ENCODE measurements at places on chromosomes 3 and 15. TPM values are rescaled to one million over a fixed set of nuclear protein-coding genes. Genes with fewer than 3 reads are reported as not detected.

- H3K27ac ChIP-seq: no peak overlapping the region
- no peak overlapping the region for H3K4me3 ChIP-seq
- H3K36me3 ChIP-seq: peaks cover 18% of the 10 kb centered on the region
Observed at GRCh38 chr3:195093731-195094130, 177.2 kb downstream of the XXYLT1 start.

- no peaks in the 10 kb centered on the region for H3K27me3 ChIP-seq
- DNase-seq: no peak
- H3K4me1 ChIP-seq: peaks cover 30% of the 10 kb centered on the region
- no peak overlapping the region for H3K27ac ChIP-seq
- no peak overlapping the region for H3K4me3 ChIP-seq
- H3K36me3 ChIP-seq: peaks cover 5% of the 10 kb centered on the region
Observed at GRCh38 chr3:37897763-37898162, 36.1 kb downstream of the CTDSPL start.

DNA sequence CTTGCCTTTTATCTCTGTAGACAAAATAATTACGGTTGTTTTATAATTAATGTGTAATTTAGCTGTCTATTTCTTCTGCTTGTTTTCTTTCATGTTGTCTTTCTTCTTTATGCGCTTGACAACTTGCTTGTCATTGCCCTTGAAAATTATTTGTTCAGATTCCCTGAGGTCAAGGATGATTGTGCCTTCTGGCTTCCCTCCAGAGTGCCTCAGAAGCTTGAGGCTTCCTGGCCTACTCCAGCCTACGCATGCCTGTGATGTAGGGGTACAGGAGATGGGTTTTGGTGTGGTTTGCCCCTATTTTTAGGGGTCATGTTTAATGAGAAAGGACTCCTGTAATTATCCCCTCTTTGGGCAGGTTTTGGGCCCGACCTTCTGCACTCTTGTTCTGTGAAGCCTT is 231.5 kb downstream of the SV2B start:
- peaks cover 2% of the 10 kb centered on the region for H3K36me3 ChIP-seq
- peaks cover 3% of the 10 kb centered on the region for H3K27me3 ChIP-seq
- no peak for DNase-seq

DNA sequence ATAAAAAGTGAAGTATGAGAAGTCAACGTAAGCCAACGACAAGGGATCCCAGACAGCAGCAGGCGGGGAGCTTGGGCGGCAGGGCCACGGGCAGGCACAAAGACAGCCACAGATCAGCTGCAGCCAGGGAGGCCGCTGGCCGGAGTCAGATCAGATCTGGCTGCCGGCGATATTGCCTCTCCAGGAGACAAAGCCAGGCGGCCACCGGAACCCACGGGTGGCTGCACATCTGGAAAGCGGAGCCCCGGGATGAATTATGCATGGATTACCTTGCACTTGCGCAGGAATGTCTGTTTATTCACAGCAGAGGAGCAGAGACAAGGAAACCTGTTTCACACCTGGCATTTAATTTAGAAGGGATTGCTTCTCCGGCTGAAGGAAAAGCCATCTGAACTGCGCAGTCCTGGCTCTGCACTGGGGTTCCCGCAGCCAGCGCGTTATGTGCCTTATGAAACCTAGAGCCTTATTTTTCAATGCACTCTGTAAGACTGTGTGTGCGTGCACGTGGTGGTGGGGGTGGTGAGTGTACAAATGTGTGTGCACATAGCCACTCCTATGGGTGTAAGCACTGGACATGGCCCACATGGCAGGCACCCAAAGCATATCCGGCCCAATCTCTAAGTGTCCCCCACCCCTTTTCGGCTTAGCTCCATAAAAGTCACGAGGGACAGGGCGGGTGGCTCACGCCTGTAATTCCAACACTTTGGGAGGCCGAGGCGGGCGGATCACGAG is 427.8 kb upstream of the MCTP2 start:
- no peak for DNase-seq
- H3K4me3 ChIP-seq: no peak overlapping the region
- no peak overlapping the region for H3K27ac ChIP-seq
- H3K27me3 ChIP-seq: no peaks in the 10 kb centered on the region
- H3K36me3 ChIP-seq: no peaks in the 10 kb centered on the region
- H3K4me1 ChIP-seq: peaks cover 18% of the 10 kb centered on the region

GRCh38 chr15:38743147-38743546 is 178.5 kb upstream of the RASGRP1 start:
- H3K36me3 ChIP-seq: no peaks in the 10 kb centered on the region
- DNase-seq: no peak
- no peak overlapping the region for H3K4me3 ChIP-seq
- H3K4me1 ChIP-seq: no peaks in the 10 kb centered on the region
- H3K27ac ChIP-seq: no peak overlapping the region
- no peaks in the 10 kb centered on the region for H3K27me3 ChIP-seq

DNA sequence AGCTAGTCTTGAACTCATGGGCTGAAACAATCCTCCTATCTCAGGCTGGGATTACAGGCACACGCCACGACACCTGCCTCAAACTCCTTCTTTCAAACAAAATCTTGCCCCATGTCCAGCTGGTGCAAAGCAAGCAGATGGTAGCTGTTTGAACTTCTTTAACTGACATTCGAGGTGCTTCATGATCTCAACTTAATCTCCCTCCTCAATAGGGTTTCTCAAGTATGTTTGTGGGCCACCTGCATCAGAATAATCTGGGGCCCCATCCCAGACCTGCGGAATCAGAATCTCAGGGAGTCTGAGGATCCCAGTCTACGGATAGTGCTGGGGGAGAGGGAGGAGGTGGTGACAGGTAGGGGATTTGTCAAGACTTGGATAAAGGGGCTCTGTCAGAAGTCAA is 20.9 kb upstream of the TRH start:
- H3K4me1 ChIP-seq: peaks cover 16% of the 10 kb centered on the region
- no peak overlapping the region for H3K4me3 ChIP-seq
- H3K36me3 ChIP-seq: no peaks in the 10 kb centered on the region
- DNase-seq: no peak

- H3K4me1 ChIP-seq: peaks cover 10% of the 10 kb centered on the region
- H3K27ac ChIP-seq: no peak overlapping the region
- no peak overlapping the region for H3K4me3 ChIP-seq
- no peaks in the 10 kb centered on the region for H3K36me3 ChIP-seq
- no peaks in the 10 kb centered on the region for H3K27me3 ChIP-seq
- DNase-seq: no peak
Observed at GRCh38 chr3:59436164-59436958, 386.5 kb upstream of the CFAP20DC start.

GRCh38 chr15:101242160-101242998 is 9.5 kb downstream of the CHSY1 start:
- peaks cover 68% of the 10 kb centered on the region for H3K4me1 ChIP-seq
- peaks cover 4% of the 10 kb centered on the region for H3K36me3 ChIP-seq
- no peaks in the 10 kb centered on the region for H3K27me3 ChIP-seq
- H3K4me3 ChIP-seq: no peak overlapping the region
- no peak overlapping the region for H3K27ac ChIP-seq

GRCh38 chr3:185629554-185630181 is 43.6 kb downstream of the SENP2 start:
- H3K36me3 ChIP-seq: peaks cover 2% of the 10 kb centered on the region
- peak overlapping the region; percentile 54 for H3K4me3 ChIP-seq
- no peak for DNase-seq
- H3K27me3 ChIP-seq: no peaks in the 10 kb centered on the region
- no peaks in the 10 kb centered on the region for H3K4me1 ChIP-seq

The BCL2A1 gene
- not detected for total RNA-seq

The TGM4 gene
- total RNA-seq: not detected

The CYP1A2 gene
- not detected for total RNA-seq

The THAP10 gene
- 7.5 TPM for total RNA-seq

All from neural crest cell (in vitro differentiated cells).